ENCODE measurements at places on chromosomes 3 and 15.

DNA sequence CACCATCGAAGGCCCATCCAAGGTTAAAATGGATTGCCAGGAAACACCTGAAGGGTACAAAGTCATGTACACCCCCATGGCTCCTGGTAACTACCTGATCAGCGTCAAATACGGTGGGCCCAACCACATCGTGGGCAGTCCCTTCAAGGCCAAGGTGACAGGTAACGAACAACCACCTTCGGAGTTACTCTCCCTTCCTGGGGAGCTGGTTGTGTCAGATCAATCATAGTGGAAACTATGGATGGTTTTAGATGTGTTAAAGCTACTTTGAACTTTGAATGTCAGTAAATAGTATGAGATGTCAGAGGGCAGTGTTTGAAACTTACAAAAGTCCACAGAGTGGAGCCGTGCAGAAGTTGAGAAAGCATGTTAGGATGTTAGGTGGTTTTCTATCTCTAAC is 42.3 kb downstream of the DNASE1L3 start:
- DNase-seq, result no peak

- DNase-seq, result no peak
Observed at GRCh38 chr3:54536450-54536849, 391.4 kb downstream of the LRTM1 start.

GRCh38 chr3:32322311-32322710 is 69.3 kb upstream of the CMTM7 start:
- no peak for DNase-seq

DNA sequence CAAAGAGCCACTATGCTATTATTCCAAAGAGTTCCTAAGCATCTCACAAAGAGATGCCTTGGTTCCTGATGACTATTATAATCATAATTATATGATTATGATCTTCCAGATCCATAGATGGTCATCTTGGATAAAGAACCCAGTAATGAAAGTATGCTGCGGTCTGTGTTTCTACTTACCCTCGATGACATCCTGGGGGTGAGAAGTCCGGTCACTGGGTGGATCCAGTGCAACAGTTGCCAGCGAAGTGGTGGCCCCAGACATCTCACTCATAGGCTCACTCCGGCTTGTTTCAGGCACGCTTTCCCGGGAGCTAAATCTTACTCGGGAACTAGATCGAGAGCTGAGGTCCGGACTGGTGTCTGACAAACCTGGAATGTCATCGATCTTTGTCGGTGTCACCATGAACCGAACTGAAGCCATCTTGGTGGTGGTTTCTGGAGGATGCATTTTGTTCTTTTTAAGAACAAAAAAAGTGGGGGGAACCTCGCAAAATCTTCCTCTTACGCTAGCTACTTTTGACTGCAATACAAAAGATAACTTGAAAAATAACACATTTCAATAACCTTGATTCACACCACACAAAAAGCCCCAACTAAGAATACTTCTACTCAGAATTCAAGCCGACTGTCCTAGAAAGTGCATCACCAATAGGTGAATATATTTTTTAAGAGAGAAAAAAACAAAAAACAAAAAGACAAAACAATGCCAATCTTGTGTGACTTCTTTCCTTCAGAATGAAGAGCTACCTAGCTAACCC is 1.2 kb downstream of the SLC12A6 start:
- DNase-seq, result no peak

- DNase-seq, result no peak
Observed at GRCh38 chr3:71104976-71105375, 478.6 kb downstream of the FOXP1 start.

DNA sequence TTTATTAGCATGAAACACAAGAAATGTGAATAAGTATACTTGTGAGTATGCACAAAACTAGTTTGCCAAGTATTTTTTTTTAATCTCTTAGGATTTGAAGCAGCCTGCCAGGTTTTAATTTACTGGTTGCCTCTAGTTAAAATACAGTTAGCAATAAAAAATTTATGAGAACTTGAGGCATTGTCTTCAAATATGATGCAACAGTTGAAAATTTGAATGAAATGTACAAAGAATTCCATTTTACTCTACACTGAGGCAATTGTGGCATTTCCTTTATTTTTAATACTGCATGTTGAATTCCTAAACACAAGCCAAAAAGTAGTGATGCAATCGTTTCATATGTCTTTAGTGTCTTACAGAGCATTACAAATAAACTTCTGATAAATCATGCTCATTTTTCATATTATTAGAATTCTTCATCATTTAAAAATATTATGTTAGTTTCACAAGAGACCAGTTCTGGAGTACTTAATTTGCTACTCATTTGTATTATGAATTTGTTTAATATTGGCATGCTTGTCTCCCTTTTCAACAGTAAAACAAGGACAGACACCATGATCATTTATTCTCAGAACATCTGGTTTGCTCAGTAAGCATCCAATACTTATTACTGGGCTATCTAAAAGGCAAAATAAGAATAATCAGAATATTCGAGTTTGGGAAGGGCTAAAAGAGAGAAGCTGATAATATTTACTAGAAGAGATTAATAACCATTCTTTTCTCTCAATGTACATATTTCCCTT is 124.8 kb upstream of the PTX3 start:
- DNase-seq, result no peak

- DNase-seq, result no peak
Observed at GRCh38 chr3:107676469-107677309, 153.9 kb downstream of the BBX start.

- peak; percentile 23 for DNase-seq
Observed at GRCh38 chr15:35068846-35069475, 16.1 kb downstream of the NANOGP8 start.

GRCh38 chr3:105369500-105370371 is 3.0 kb downstream of the ALCAM start:
- no peak for DNase-seq

- no peak for DNase-seq
Observed at GRCh38 chr3:157751386-157751785, 248.2 kb upstream of the VEPH1 start.

- peak; percentile 69 for DNase-seq
Observed at GRCh38 chr3:21747376-21747775, 3.6 kb downstream of the ZNF385D start.

DNA sequence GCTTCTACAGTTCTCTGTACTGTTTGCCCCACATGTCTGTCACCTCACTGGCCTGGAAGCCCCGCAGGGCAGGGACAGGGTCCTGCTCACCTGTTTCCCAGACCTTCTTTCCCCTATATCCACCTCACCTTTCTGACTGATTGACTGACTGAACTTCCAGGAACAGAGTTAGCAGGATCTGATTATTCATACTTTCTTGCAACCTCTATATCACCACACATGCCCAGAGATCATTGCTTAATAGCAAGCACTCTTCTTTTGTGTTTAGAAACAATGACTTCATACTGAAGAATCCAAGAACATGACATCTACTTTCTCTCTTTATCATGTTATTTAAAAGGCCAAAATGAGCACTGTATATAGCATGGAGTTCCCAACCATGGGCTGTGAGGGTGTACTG is 18.0 kb upstream of the CLEC3B start:
- DNase-seq, result no peak

DNA sequence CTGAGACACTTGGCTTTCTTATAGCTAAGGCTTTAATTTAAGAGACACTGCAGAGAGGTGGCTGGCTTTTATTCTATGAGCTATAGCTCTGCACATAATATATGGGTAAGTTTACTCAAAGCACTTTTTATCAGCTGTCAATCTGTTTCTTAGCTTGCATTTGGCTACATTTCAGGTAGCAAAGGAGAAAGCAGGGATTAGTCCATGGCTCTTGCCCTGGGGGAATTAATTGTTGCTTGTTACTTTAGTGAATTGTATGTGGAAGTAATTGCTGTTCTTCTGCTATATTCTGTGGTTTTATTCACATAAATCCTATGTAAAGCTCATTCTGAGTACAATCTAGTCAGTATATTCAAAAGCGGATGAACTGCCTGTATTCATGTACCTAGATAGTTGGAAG is 14.4 kb upstream of the CCDC39 start:
- no peak for DNase-seq

- DNase-seq, result no peak
Observed at GRCh38 chr3:147730284-147730683, 321.1 kb downstream of the ZIC1 start.

GRCh38 chr3:101574388-101575112 is 570 bp downstream of the PCNP start:
- no peak for DNase-seq

GRCh38 chr15:24878153-24878552 is 76.6 kb upstream of the SNRPN start:
- no peak for DNase-seq

DNA sequence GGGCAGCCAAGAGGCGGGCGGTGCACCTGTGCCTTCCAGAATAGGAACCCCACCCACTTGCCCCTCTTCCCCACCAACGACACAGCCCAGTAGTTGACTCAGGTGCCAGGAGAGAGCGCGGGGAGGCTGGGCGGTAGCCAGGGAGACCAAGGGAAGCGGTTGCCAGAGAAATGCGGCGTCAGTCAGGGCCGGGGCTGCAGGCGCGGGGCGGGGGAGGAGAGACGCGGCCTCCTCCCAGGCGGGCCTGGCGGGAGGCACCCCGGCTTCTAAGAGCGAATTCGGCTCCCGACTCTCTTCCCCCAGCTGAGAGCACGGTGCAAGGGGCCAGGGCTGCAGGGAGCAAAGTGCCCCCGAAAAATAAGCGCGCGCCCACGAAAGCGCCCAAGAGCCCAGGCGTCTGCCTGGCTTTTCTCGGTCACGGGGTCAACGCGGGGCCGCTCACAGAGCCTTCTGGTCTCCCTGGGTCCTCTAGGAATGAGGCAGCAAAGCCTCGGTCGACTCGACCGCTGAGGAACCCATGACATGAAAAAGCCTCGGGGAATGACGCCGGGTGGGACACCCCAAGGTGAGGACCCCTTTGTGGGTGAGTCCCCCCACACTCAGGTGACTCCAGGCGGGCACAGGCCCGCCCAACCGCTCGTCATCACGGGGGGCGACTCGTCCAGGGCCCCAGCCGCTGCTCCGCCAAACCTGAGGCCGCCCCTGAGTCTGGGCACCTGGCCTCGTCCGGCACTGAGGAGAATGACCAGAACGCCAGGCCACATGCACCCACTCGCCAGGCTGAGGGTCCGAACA is 716 bp downstream of the CPEB1 start:
- peak; percentile 8 for DNase-seq

DNA sequence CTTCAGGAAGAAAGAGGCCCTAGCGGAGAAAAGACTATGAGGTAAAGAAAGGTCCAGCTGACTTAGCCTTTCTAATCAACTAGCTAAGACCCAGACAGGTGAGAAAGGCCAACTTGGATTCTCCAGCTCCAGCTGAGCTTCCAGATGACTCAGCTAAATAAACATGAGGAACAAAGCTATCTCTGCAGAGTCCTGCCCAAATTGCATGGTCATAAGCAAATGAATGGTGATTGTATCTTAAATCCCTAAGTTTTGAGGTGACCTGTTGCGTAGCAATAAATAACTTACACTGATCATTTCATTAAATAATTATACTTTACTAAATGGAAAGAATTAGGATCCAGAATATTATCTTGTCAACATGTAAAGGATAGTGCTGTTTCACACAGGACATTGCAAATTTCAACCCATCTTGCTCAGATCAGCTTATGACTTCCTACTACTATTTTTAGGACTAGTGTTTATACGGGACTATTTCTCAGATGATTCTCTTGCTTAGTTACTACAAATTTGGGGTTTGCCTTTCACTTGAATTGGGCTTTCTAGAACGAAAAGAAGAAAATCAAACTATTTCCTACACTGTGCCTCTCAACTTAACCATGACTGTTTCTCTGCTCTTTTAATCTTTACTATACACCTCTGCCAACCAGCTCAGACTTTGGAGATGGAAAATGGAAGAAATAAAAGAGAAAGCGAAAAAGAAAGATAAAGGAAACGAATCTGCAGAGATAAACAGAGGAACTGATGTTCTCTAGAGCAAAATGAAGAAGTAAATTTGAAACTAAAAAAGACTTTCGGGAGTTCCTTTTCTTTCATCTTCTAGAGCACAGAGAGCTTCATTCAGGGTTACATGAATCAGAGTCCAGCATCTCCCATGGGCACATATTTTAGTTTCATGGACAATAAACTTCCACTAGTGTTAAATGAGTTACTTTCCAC is 6.6 kb upstream of the ADGRG7 start:
- DNase-seq, result no peak

DNA sequence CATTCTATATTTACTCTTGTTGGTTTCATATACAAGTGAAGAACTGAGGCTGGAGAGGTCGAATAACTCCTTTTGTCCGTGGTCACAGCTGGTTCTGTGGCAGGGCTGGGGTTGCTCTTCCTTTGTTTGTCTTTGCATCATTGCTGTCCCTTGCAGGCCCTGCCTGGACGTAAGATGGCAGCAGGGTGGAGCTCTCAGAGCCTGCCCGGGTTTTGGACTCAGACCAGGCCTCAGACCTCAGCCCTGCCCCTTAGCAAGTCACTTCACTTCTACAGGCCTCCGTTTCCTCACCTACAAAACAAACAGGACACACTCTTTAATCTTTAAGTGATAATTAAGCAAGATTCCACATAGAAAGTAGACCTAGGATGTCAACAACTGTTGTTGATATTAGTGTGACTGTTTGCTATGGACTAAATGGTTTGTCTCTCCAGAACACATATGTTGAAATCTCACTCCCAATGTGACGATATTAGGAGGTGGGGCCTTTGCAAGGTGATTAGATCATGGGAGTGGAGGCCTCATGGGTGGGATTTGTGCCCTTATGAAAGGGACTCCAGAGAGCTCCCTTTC is 65.6 kb upstream of the PLXNA1 start:
- DNase-seq, result no peak

DNA sequence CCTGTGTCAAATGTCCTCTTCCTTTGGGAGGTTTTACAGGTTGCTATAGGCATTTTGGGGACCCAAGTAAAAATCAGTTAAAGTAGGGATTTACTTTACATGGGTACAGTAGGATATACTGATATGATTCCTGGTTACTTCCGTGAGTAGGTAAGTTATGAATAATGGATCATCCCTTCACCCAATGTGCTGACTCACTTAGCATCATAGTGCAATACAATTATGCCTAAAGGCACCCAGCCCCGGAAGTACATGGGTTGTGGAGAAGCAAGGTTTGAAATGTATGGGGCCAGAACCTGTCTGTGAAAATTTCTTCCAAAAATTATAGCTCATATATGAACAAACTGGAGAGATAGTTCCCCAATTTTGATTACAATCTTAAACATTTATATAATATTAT is 64.0 kb downstream of the GLB1 start:
- no peak for DNase-seq

DNA sequence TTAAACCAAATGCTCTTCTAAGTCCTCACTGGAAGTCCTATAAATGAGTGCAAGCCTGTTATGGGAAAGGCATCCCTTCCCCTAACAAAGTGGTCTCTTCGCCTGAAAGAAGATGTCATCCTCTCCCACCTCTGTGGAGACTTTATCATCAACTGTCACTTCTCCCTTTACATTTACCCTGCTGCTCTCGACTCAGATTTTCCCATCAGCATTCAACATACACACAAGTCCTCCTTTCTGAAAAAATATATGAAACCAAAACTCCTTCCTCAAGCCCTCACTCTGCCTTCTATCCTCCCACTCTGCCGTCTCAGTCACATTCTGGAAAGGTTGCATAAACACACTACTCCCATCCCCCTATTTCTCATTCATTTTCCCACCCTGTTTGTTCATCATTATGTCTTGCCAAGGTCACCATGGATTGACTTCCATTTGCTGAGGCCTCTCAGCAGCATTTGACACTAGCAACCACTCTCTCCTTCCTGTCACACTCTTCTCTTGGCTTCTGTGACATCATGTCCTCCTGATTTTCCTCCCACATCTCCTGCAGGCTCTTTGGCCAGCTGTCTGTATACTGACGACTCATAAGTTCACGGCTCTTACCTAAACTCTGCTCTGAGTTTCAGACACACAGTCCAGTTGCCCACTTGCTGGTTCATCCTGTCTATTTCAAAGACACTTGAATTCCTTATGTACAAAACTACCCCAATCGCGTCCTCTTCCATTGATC is 70.3 kb upstream of the SMAD3 start:
- DNase-seq, result no peak

All from cerebellar nuclear complex (tissue), 1 donor.